Hepatocyte (in vitro differentiated cells): ENCODE measurements at places on chromosomes 1 and 21.

GRCh38 chr1:179241530-179242097, 12.1 kb upstream of the ABL2 start:
- DNase-seq = no peak

DNA sequence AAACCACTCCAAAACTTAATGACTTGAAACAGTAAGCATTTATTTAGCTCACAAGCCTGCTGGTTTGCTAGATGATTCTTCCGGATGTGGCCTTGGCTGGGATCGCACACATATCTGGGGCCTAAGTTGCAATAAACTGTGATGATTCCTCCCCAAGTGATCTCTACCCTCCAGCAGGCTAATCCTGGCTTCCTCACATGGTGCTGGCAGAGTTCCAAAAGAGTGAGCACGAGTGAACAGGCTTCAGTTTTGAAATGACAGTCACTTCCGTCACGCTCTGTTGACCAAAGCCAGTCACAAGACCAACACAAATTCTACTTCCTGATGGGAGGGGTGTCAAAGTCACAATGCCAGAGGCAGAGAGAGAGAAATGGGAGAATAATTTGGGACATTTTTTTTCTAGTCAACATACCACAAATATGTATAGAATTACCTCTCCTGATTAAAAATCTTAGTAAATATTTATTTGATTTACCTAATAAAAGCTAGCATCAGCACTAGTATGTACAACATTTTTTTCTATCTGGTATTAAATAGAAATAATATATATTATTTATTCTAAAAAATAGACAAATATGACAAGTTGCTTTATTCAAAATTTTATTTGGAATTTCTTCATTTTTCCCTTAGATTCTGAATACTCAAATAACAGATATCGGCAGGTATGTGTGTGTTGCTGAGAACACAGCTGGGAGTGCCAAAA, 292.7 kb downstream of the TPR start:
- peak; percentile 85 for DNase-seq

DNA sequence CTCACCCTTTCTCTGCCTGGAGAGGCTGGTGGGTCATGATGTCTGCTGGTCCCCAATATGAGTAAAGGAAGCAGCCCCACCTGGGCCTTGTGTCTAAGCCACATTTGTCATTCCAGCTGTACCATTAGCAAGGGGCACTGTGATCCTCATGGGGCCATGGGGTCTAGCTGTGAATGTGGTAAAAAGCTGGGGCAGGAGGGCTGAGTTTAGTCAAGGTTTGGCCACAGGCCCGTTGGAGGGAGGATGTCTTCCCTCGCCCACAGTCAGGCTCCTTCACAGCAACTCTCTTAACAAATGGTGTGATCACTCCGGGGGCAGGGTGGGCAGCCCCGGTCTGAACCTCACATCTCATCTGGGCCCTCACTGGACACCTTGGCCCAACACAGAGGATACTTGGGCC, 115.4 kb downstream of the DMRTB1 start:
- no peak for DNase-seq

DNA sequence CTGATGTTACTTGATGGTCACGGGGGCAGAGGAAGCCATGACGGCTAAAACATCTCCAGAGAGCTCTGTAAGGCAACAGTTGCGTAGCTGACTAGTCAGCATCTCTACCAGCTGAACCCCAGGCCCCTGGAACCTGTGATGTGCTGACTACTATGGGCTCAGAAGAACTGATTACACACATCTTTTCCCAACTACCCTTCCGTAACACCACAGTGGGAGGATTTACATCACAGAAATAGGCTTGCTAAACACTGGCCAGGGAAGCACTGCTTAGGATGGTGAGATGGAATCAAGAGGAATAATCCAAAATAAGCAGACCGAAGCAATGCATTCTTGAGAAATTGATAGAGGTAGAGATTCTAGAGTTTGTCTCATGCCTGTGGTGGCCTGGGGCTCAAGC, 122.5 kb downstream of the SMYD2 start:
- DNase-seq = no peak

- DNase-seq = no peak
Measured at GRCh38 chr1:197307136-197307535, 39.1 kb downstream of the CRB1 start.
